ENCODE measurements at places on chromosomes 2 and 18.

- no peak for DNase-seq
Observed at GRCh38 chr2:98281607-98282006, 64.6 kb upstream of the CNGA3 start.

- DNase-seq: no peak
Observed at GRCh38 chr2:19676770-19677169, 225.0 kb downstream of the TTC32 start.

- DNase-seq: peak; percentile 90
Observed at GRCh38 chr2:226800941-226801784, 1.5 kb upstream of the IRS1 start.

DNA sequence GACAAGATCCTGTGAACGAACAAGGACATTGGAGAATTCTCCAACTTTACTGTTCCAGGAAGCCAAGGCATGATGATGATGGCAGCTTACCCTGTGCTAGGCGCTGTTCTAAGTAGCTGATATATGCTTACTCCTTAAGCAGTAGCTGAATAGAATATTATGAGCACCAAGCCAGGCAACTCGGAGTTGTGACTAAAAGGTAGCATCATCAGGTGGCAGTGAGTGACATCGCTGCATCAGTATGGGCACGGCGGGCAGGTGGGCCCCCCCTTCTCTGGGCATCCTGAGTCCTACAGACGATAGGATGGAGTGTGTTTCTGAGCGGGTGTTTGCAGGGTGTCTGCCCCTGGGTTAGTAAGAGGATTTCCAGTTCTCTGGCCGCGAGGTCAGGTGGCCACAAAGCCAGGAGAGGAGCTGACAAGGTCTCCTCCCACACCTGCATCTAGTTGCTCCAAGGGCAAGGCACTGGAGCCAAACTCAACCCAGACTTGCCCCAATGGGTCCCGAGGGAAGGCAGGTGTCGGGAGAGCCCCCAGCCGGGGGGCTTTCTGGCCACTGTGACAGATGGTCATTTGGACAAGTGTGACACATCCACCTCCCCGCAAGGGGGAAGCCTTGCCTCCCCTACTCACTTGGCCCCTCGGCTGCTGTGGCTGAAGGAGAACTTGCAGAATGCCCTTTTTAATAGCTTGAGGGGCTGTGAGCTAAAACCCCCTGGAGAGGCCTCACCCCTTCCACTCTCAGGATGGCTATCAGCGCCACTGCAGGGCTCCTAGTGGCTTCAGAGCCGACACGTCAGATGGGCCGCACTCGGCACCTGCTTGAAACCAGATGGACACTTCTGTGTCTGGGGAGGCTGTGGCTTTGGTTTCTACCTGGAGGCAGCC lies 55.5 kb downstream of the CRACDL start:
- no peak for DNase-seq

GRCh38 chr18:36889321-36889720 lies 60.4 kb downstream of the KIAA1328 start:
- no peak for DNase-seq

GRCh38 chr18:75344161-75344560 lies 83.3 kb downstream of the SMIM21 start:
- DNase-seq: no peak

- DNase-seq: no peak
Observed at GRCh38 chr18:64091526-64091925, 57.4 kb downstream of the LINC00305 start.

DNA sequence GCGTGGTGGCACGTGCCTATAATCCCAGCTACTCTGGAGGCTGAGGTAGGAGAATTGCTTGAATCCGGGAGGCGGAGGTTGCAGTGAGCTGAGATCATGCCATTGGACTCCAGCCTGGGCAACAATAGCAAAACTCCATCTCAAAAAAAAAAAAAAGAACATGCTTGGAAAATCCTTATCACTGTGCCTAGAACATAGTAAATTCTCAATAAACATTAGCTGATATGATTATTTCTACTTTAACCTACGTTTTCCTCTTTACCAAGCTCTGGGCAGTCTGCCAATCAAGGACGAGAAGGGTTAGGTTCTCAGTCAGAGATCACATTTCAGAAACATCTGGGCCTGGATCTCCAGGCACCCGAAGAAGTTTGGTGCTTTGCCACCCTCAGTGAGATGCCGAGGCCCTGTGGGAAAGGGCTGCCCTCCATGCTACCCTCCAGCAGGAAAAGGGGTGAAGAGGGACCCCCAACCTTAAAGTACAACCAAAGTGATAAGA lies 107.7 kb downstream of the BCL11A start:
- no peak for DNase-seq

DNA sequence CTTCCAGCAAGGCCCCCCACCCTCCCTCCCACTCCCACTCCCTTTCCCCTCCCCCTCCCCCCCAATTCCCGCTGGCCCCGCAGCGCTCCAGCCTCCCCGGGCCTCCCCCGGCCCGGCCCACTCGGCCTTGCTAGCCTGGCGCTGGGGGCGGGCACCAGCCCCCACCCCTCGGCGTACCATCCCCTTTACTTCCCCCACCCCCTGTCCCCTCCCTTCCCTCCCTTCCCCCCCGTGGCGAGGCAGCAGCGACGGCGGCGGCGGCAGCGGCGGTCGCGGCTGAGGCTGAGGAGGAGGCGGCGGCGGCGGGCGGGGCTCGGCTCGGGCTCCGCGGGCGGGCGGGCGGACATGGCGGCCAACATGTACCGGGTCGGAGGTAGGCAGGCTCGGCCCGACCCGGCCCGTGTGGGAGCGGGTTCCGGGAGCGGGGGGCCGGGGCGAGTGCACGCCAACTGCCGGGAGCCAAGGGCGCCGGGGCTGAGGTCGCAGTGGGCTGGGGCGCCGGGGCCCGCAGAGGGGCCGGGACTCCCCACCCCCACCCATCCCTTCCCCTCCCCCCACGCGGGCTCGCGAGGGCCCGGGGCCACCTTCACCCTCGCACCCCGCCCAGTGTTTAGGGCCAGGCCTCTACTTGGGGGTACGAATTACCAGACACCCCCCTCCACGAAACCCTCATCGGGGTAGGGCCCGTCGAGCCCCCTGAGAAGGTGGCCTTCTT lies at the start of gene MTA3:
TSS of gene MTA3 (plus strand) at position 232 of the 715 bp plus-strand sequence. CDS start at position 346, 114 bp downstream.
- DNase-seq: peak; percentile 54

DNA sequence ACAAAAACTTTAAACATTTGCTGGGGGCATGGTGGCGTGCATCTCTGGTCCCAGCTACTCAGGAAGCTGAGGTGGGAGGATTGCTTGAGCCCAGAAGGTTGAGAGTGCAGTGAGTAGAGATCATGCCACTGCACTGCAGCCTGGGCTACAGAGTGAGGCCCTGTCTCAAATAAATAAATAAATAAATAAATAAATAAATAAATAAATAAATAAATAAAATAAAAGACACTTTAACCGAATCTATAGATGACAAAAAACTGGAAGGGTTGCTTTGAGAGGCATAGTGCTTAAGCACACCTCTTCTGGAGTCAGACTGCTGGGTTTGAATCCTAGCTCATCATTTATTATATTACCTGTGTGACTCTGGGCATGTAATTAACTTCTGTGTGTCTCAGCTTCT lies 21.2 kb upstream of the CHN1 start:
- no peak for DNase-seq

DNA sequence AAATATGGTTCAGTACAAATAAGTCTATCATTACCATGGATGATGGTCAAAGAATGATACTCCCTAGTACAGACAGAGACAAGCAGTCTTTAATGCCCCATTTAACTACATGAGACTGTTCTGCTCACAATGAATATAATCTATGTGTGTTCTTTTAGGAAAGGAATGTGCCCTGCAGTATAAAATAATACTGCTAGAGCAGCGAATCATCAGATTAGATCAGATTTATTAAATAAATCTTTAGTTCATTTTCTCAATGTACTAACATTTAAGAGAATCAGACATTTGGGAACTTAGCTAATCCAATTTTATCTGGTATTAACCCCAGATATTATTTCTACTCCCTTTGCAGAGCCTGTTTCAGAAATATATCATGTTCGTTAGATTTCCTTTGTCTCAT lies 272.0 kb upstream of the GCFC2 start:
- no peak for DNase-seq

GRCh38 chr18:50982086-50982801 lies 14.4 kb downstream of the ELAC1 start:
- no peak for DNase-seq

DNA sequence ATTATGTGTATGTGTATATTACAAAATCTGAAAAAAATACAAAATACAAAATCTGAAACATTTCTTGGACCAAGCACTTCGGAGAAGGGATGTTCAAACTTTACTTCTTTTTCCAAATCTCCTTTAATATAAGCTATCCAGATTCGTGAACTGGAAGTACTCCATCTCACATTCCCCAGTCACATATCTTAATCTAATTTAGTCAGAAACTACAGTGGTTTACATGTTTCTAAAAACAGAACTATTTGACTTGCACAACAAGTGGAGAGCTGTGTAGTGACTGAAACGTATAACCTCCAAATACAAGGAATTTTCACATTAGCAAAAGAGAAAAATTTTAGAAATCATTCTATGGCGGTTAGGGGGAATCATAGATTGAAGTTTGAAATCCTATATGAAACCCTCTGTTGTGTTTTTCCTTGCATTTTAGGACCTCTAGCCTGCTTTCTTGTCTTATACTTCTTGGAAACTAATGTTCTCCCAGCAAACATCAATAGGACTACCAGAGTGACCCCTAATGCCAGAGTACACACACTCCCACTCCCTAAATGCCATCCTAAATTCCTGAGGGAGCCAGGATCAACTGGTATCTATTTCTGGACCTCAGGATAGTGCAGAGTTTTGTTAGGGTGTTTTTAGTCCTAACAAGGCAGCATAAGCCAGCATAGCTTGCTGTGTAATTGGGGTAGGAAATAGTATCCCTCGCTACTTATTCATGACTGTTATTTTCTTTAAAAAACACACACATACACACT lies 30.2 kb upstream of the ROCK1 start:
- no peak for DNase-seq

DNA sequence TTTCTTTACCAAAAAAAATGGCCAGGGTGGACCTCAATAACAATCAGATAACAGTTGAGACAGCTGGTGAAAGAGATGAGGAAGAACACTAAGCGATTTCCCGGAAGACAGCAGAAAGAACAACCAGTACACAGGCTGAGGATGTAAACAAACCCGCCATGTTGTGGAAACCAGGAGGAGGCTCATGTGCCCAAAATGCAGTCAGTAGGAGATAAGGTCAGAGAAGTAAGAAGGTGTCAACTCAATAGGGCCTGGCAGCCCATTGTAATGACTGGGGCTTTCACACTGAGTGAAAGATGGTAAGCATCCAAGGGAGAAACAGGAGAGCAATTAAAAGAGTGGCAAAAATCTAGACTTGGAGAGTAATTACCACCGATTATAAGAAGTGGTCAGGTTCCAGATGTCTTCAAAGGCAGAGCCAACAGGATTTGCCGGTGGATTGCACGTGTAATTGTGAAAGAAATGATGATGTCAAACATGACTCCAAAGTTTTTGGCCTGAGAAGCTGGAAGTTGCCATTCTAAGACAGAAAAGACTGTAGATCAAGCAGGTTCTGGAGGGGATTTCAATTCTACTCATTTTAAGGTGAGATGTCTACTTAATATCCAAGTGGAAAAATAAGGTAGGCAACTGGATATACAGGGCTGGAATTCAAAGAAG lies 77.7 kb upstream of the CYP1B1 start:
- DNase-seq: no peak

DNA sequence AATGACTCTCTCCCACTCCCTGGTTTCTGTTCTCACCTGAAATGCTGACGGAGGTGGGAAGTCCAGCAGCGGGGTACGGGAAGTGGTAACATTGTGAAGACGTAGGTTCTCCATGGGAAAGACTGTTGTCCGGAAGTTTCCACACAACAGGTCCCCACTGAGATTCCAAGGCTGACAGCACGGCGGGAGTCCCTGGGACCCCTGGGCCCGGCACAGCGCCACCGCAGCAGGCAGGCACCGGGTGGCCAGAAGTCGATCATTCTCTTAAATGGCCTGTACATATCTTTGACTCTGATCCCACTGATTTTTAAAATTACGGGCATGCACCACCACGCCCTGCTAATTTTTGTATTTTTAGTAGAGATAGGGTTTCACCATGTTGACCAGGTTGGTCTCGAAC lies 201.0 kb upstream of the SALL3 start:
- no peak for DNase-seq

GRCh38 chr2:48883661-48884060 lies 128.1 kb upstream of the LHCGR start:
- no peak for DNase-seq

- no peak for DNase-seq
Observed at GRCh38 chr2:152098496-152099366, at the start of gene CACNB4. Gene CACNB4, minus strand, starts transcription at chr2:152099044.

GRCh38 chr2:209534228-209534627 lies 110.4 kb downstream of the MAP2 start:
- no peak for DNase-seq

GRCh38 chr2:1141079-1141478 lies 190.4 kb downstream of the SNTG2 start:
- no peak for DNase-seq

DNA sequence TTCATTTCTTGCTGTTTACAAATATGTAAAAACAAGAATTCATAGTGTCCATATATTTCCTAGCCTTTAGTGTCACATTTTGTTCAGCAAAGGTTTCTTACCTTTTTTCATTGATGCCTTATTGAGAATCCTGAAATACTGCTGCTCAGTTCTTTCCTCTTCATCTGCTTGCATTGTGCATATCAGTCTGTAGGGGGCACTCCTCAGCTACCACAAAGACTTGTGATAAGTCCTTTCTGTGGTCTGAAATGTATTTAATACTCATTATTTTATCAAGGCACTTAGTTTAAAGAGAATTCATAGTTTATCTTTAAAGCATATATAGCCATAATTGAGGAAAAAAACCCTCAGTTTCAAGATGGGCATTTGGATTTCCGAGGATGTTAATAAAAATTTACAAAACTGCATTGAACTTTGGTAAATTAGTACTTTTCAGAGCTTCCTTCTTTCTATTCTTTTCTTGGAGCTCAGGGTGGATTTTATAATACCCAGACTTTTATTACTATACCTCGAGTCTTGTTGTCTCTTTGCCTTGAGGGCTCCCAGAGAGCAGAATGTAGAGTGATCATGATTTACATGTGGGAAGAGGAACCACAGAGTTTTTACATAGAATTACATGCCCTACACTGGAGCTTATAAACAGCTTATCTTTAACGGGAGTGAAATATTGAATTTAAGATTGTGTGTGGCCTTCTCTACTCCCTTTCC lies 570.1 kb downstream of the PLCL1 start:
- DNase-seq: peak; percentile 13

DNA sequence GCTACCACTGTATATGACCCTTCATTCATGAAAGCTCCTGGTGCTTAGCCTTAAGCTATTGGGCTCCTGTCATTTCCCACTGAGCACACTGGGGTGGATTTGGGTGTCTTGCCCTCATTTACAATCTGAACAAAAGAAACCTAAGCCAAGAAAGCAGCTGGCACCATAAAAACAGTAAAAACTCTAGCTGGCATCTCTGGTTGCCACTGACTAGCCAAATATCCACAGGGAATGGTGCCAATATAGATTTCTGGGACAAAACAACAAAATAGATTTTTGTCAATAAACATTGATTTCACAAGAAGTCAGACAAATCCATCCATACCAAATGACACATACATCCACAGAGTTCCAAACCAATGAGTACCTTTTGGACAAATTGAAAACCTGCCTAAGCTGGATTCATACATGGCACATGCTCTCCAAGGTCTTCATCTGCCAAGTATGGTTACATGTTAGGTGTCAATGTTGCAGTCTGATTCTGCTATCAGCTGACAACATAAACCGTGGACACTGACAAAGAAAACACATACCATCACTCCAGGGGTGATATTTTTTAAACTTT lies 1081.5 kb upstream of the ZEB2 start:
- no peak for DNase-seq

GRCh38 chr2:218021536-218022071 lies 18.8 kb upstream of the TNS1 start:
- no peak for DNase-seq

Data from stimulated activated naive CD8-positive, alpha-beta T cell treated with anti-CD3 and anti-CD28 coated beads, Interleukin-15, amount 100 ng/mL, for 72 hours (primary cell).